Activated CD4-positive, alpha-beta T cell treated with anti-CD3 and anti-CD28 coated beads, Interleukin-2, Interleukin-4, amounts not matched to agents 100 ng/mL and 50 ng/mL, durations not matched to agents 16 hours and 8 hours (primary cell): ENCODE measurements at places on chromosomes 6 and 20.
A peak's percentile ranks its signal among the peaks of the same experiment; 100 is the strongest.

GRCh38 chr20:21571841-21572690 lies 58.2 kb upstream of the NKX2-2 start:
- DNase-seq: peak; percentile 28

DNA sequence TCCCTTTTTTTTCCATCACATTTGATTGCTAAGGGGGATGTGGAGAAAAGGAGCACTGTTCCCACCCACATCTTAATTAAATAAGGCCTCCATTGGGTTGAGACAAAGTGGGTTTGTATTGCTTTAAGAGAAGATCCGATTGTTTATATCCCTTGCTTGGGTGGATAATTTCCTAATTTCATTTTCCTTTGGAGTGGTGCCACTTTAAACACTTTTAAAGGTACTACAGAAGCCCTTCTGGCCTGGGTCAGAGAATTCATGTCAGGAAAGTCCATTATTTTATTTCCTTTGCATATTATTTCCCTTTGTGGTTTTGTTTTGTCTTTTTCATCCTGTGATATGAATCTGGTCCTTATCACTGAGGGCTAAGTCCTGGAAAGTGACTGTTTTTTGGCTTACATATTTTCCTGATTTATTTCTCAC lies 56.9 kb downstream of the PHACTR2 start:
- DNase-seq: no peak

- DNase-seq: no peak
Observed at GRCh38 chr6:13278164-13278563, 50.2 kb downstream of the TBC1D7 start.

DNA sequence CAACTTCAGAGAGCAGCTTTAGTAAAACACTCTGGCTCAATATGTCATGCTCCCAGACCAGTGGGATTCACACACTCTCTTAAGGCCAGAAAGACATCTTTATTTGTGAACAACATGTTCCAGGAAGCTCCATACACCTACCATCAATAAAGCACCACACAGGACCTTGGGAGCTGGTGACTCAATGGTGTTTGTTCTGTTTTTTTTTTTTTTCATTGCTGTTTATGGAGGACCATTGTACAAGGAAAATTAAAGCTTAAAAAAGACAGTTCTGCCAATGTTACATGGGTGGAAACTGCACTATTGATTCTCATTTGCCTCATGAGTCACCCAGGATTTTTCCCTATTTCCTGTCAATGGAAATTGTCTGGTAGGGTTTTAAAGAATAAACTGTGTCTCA lies 36.3 kb upstream of the TENT5A start:
- DNase-seq: no peak

DNA sequence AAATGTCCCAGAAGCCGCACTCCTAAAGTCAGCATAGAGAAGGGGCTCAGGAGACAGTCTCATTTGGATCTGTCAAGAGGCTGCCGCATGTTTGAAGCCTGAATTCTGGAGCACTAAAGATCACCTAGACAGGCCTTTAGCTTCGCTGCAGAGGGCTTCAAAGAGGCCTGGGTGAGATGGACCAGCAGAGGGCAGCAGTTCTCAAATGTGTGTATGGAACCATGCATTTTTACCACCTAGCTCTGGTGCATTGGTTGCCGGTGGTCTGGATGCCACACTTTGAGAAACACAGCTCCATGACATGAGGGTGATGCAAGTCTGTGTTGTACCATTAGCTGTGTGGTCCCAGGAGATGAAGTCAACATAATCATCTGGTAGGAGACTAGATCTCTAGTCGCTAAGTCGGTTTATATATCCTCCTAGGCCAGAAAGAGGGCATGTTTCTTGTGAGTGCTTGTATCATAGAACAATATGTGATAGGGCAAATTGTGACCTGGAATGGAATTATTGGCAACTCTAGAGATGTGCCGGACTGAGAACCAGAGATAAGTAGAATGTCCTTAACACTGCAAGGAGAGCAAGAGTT lies 64.8 kb downstream of the KIAA0319 start:
- DNase-seq: peak; percentile 75

- no peak for DNase-seq
Observed at GRCh38 chr6:42440027-42440426, 11.7 kb downstream of the TRERF1 start.

GRCh38 chr6:132511210-132511830 lies 1.6 kb downstream of the STX7 start:
- no peak for DNase-seq

DNA sequence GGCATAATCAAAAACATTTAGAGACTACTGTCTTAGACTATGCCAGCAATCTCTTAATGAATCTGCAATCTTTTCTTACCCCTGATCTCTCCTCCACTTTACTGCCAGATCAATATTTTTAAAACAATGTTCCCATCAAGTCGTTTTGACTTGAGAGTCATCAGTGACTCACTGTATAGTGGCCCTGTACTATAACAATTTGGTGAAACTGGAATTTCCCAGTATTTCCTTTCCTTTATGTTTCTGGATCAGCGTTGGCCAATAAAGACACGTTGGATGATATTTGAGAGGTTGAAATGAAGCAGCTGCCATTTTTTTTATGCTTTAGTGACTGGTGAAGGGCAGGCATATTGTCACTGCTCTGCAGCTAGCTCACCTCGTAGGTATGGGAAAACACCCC lies 10.1 kb upstream of the SMIM13 start:
- DNase-seq: no peak

DNA sequence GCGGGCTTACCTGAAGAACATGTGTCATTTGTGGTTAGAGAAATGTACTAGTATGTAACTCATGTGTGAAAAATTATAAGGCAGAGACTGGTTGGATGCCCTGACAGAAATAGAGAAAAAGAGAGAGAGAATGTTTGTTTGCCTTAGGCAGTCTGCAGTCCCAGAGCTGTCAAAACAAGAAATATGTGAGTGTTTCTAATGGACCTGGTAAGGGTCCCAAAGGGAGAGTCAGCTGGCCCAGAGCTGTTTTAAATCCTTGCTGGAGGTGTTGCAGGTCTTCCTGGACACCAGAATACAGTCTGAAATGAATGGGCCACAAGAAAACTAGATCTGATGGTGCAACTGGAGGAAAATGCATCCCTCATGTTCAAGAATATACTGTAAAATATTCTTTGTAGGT lies 158.3 kb upstream of the OGFRL1 start:
- DNase-seq: no peak

DNA sequence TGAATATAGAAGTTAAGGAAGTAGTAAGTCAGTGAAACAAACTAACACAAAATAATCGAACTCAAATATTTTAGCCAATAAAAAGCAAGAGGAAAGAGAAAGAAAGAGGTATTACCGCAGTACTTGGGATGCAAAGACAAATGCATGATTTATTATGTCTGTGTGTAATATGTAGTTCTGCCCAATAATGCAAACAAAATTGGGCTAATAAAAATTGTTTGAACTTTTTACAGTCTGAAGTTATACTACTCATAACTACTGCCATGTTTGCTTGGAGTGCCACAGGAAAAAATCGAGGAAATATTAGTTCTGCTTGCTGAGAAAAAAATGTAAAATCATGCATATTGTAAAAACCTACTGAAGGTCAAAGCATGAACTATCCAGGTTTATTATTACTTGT lies 360.3 kb upstream of the KCNQ5 start:
- DNase-seq: no peak

GRCh38 chr6:46979206-46979605 lies 57.5 kb upstream of the ADGRF5 start:
- no peak for DNase-seq

GRCh38 chr20:43955062-43955749 lies 40.6 kb downstream of the TOX2 start:
- DNase-seq: peak; percentile 87

DNA sequence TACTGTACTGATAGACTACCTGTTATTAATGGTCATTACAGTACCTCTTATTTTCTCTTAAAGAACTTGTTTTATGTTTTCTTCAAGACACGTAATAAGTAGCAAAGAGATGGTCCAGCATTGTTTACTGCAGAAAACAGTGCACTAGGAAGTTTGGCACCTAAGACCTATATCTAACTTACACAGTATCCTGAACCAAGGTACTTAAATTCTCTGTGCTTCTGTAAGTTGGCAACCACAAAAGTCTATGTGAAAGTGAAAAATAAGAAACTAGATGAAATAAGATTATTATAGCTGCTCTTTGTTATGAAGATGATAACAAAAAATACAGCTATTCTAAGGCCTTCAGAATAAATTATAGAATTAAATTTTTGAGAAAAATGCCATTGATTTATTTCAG lies 411.7 kb upstream of the SOX4 start:
- no peak for DNase-seq

DNA sequence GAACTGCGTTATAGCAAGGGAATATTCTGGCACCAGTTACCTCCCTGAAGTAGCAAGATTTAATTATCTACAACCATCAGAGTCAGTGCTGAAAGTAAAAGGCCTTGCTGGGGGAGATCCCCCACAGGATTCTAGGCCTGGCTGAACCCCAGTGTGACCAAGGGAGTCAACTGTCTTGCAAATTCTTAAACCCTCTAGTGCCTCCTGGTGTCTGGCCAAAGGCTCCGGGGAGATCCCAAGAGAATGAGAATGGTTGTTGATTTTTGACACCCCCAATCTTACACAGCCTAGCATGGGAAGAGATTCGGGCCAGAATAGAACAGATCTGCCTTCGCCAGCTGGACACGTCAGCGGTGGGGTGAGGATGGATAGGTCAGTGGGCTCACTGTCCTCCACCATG lies 179.4 kb downstream of the ERMARD start:
- DNase-seq: no peak

DNA sequence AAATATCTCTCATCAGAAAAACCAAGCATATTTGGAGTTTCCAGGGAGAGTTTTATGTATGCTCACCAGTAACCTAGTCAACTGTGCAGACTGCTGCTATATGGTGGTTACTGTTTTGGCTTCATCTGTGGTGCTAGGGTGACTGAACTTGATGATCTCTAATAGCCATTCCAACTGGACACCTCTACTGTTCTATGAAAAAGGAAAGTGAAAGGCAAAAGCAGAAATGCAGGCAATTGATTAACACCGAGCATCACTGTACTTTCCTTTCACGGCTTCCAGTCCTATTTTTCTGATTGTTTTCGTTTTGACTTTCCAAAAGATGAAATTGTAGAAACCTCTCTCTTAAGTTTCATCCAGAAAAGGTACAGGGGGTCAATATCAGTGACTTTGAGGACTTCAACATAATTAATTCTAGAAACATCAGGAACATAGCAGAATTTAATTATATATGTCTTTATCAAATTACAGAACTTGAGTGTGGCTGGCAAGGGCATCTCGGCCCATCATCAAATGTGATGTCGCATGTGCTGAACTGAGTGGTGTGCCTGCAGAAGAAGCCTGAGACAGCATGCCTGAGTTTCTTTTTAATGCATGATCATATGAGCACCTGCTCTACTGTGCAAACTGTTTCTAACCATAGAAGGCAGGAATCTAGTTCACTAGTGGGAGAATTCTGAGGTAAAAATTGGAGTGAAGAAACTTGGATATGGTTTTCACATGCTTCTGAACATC lies 464.3 kb upstream of the FLRT3 start:
- DNase-seq: no peak

- no peak for DNase-seq
Observed at GRCh38 chr20:53805895-53806384, 212.3 kb upstream of the ZNF217 start.

GRCh38 chr20:8389381-8390036 lies 257.4 kb downstream of the PLCB1 start:
- DNase-seq: peak; percentile 27

GRCh38 chr6:123788319-123788718 lies 15.3 kb upstream of the NKAIN2 start:
- no peak for DNase-seq

GRCh38 chr6:88517737-88518136 lies 351.6 kb upstream of the CNR1 start:
- no peak for DNase-seq

DNA sequence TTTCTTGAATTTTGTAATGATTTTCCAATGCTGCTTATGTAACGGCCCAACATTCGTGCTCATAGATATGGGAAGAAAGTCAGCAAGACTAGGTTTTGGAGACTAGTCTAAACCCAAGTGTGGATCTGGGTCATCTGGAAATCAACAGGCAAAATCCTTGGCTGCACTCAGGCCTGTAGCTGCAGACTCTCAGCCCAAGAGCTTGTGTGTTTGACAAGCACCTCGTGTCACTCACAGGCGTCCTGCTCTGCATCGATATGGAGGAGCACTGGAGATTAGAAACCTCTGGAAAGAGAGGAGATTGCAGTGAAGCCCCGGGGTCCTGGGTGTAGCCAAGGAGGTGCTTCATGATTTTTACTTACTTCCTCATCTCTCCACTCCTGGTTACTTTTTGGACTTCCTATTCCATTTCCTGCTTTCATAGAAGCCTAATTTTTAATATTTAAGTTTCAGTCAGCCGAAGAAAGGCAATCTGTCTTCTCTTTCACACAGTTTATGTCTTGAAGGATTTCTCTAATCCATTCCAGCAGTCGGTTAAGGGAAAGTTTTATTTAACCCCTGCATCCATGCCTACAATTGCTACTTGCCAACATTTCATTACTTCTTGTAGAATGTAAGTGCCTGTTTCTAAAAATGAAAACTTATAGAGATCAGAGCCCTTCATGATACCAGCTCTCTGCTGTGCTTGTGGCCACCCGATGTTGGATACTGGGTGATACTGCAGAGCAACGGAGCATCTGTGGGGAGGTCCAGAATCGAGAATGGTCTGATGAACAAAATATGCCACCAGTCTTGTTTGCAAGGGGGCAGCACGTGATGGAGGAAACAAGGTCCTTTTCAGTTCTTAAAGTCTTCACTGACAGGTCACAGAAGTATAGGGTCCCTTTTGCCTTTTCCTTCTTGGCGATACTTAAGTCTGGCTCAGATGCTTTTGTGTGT lies 296.3 kb downstream of the QKI start:
- DNase-seq: no peak

DNA sequence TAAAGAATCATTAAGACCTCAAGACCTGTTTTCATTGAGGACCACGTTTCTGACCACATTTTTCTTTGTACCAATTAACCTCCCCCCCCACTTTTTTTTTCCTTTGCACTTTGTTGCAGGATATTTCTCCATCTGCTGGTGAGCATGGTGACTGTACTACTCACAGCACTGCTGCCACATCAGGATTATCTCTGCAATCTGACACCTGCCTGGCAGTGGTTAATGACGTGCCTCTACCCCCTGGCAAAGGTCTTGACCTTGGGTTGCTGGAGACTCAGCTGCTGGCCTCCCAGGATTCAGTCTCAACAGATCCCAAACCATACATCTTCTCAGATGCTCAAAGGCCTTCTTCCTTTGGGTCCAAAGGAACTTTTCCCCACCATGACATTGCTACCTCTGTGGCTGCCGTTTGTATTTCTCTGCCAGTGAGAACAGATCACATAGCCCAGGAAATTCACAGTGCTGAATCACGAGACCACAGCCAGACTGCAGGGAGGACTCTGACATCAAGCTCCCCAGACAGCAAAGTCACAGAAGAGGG lies 46.6 kb upstream of the EDN3 start:
- peak; percentile 35 for DNase-seq

- no peak for DNase-seq
Observed at GRCh38 chr6:36069573-36069972, 42.0 kb downstream of the MAPK14 start.
